NB4 (cell line): ENCODE measurements at places on chromosomes 11 and 22.

DNA sequence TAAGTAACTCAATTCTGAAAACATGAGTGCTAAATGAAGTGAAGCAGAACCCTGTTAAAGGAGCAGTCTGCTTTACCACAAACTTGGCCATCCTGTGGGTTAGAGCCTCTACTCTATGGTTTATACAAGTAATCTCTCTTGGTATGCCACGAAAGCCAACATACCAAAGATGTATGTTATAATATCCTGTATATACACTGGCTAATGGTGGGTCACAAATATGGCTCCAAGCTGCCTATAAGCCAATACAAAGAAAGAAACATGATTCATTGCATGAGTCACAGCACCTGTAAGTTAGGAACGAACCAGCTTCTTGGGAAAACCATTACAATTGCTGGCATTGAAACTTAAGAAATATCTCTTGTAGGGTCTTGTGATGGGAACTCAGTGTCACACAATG lies 16.1 kb downstream of the XRRA1 start:
- no peak for DNase-seq

DNA sequence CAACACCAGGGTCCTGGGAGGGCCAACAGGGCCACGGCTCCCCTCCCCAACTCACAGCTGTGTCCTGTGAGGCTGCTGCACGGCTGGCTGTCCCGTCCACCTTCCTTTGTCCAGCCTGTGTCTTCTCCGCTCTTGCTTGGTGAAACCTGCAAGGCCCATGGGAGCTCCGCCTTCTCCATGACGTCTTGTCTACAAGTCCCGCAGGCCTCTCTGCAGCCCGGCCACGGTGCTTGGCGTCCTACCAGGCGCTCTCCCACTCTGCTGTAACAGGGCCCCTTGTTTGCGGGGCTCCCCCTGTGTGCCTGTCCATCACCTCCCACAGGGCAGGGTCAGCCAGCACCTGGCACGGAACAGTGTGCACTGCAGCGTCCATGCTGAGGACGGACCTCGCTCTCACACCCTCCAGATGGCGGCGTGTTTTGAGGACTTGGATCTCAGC lies 866.8 kb downstream of the TBC1D22A start:
- DNase-seq = no peak

DNA sequence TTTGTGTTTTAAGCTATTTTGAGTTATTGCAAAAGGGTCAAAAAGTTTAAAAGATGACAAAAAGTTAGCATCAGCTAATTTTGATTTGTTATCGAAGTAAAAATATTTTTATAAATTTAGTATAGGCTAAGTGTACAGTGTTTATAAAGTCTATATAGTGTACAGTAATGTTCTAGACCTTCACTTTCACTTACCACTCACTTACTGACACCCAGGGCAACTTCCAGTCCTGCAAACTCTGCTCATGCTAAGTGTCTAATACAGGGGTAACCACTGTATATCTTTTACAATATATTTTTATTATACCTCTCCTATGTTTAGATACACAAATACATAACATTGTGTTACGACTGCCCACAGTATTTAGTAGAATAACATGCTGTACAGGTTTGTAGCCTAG lies 59.7 kb downstream of the PDGFD start:
- no peak for DNase-seq

DNA sequence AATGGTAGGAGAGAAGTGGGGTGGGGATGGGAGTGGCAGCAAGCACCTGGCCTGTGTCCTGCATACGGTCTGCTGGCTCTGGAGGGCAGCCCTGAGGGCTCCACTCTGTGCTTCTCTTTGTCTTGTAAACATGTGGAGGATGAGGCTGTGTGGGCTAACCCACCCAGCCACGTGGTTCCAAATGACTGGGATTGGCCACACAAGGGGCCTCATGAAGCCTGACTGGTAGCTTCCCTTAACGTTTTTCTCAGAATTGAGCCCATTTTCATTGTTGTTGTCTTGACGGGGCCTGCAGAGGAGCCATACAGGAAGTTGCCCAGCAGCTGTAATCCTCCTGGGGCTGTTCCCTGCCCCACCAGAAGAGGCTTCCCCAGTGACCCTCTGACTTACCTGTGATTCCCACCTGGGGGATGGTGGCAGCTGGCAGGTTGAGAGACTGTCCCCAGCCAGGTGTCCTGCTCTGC lies 18.0 kb downstream of the DERL3 start:
- peak; percentile 47 for DNase-seq

- peak; percentile 67 for DNase-seq
Measured at GRCh38 chr11:124402326-124402922, 3.6 kb upstream of the OR8B3 start.

- no peak for DNase-seq
Measured at GRCh38 chr22:47203554-47203991, 441.1 kb downstream of the TBC1D22A start.
